ENCODE measurements at places on chromosomes 4 and X.

- H3K36me3 ChIP-seq = no peaks in the 10 kb centered on the region
- no peaks in the 10 kb centered on the region for H3K4me1 ChIP-seq
- DNase-seq = no peak
- no peak overlapping the region for H3K27ac ChIP-seq
Observed at GRCh38 chrX:152614791-152615190, 22.9 kb upstream of the GABRQ start.

GRCh38 chr4:148270630-148271029, 171.6 kb downstream of the NR3C2 start:
- no peak overlapping the region for H3K4me3 ChIP-seq
- DNase-seq = no peak
- no peaks in the 10 kb centered on the region for H3K4me1 ChIP-seq
- no peaks in the 10 kb centered on the region for H3K27me3 ChIP-seq

DNA sequence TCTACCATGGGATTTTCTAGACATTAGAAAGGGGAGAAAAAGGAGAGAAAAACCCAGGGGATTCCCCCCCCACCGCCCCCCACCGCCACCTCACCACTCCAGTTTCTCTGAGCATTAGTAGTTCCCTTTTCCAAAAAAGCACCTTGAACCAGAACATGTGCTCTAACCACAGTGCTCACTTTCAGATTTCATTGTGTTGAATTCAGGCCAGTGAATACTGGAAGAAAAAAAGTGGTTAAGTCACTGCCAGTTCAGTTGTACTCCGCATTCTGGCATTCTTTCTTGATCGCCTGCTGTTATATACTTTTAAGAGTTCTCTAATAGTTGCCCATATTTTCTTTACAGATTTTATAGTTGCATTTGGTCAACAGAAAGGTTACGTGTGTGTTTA, 40.9 kb downstream of the JADE3 start:
- H3K36me3 ChIP-seq = no peaks in the 10 kb centered on the region
- no peaks in the 10 kb centered on the region for H3K4me1 ChIP-seq
- H3K27ac ChIP-seq = no peak overlapping the region

DNA sequence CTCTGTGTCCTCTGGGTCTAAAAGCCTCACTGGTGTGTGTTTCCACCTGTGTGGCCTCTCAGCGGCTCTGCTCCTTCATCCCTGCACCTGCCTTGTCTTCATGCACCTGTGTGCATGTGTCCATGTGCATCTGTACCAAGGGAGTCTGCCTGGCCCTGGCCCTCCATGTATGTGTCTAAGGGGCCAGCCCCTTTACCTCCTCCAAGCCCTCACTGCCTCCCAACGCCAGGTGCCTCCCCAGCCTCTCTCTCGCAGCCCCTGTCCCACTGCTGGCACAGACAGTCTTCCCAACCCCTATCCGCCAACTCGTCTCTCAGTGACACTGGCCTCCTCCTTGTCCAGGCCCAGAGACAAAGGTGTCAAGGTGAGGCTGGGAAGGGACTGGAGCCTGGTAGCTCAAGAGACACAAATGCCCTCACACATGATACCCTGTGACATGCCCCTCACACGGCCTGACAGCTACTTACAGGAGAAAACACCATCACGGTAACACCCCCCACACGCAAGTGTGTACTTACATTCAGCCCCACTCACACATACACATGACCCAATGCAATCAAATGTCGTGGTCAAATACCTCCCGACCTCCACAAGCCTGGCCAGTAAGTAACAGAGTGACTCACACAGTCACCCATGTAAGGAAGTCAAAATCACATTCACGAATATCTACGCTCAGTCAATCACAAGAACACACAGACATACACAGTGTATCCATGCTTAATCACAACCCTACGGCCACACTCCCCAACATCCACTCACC, 11.4 kb downstream of the L1CAM start:
- no peak for DNase-seq
- H3K36me3 ChIP-seq = no peaks in the 10 kb centered on the region
- no peak overlapping the region for H3K27ac ChIP-seq

DNA sequence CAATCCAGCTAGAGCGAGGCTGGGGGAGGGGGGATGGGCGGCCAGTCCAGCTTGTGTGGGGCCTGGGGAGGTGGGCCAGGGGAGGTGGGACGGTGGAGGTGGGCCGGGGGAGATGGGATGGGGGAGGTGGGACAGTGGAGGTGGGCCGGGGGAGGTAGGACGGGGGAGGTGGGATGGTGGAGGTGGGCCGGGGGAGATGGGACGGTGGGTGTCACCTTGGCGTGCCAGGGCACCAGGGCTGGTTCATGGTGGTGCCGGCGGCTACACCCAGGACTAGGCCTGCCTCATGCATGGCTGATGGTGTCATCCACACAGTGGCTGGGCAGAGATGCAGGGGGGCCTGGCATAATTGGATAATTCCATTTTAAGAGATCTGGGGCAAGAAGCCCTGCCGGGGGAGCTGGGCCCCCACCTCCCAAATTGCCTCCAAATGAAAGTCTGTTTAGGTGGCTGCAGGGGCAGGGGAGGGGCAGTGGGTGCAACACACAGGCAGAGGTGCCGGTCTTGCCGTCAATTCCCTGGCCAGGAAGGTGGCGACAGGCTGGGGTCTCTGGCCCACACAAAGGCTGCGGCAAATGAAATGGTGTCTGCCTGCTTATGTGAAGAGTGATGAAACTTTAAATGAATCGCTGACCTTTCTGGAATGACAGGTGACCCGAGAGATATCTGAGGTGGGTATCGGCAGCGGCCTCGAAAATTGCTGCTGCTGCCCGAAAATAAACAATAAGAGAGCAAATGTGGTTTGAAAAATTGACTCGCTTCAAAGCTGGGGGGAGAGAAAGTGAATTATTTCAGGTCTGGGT, 82.1 kb downstream of the FAM53A start:
- H3K36me3 ChIP-seq = no peaks in the 10 kb centered on the region
- DNase-seq = no peak
- no peak overlapping the region for H3K4me3 ChIP-seq
- H3K27me3 ChIP-seq = no peaks in the 10 kb centered on the region

DNA sequence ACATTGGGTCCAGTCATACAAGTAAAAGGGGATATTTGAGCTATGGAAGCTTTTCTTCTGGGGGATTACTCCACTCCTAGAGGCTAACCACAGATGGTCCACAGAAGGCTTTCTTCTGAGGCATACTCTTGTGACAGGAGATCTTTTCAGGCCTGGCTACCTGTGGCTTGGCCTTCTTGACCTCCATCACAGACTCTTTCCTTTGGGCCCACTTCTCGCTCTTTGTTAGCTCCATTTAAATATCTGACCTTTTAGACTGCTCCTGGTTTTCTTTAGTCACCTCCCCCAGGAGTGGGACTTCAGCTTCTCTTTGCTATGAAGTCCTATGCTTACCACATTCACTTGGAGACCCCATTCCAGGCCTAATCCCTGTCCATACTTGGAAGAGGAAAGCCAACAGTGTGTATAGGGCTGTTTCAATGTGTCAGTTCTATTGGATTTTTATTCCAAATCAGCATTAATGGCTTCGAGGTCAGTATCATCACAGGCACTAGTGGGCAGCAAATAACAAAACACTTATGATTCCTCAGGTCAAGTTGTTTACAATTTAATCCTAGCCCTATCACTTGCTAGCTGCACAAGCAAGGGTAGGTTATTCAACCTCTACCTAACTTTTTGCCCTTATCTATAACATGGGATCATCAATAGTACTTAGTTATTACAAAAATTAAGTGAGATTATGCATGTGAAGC, 26.3 kb downstream of the GPC3 start:
- DNase-seq = no peak
- H3K27ac ChIP-seq = no peak overlapping the region
- no peak overlapping the region for H3K4me3 ChIP-seq
- H3K27me3 ChIP-seq = no peaks in the 10 kb centered on the region
- no peaks in the 10 kb centered on the region for H3K4me1 ChIP-seq
- no peaks in the 10 kb centered on the region for H3K36me3 ChIP-seq

GRCh38 chrX:39689376-39690104, 408.2 kb downstream of the BCOR start:
- no peak overlapping the region for H3K4me3 ChIP-seq
- no peaks in the 10 kb centered on the region for H3K27me3 ChIP-seq
- H3K36me3 ChIP-seq = no peaks in the 10 kb centered on the region
- no peak overlapping the region for H3K27ac ChIP-seq
- H3K4me1 ChIP-seq = no peaks in the 10 kb centered on the region

DNA sequence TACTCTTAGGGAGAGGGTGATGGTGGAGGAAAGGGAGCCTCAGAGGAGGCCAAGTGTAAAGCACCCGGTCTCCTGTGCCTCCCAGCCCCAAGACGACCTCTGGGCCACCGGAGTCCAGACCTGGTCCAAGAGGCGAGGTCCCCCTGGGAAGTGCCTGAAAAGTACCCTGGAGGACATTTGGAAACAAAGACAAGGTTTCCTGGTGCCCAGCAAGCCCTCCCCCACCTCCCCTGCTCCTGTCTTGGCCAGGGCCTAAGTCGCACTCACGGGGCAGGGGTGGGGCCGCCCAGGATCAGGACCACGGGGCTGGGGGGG, 532 bp upstream of the SH3BP2 start:
- H3K4me3 ChIP-seq = no peak overlapping the region
- no peak for DNase-seq
- no peaks in the 10 kb centered on the region for H3K36me3 ChIP-seq
- peaks cover 37% of the 10 kb centered on the region for H3K4me1 ChIP-seq

DNA sequence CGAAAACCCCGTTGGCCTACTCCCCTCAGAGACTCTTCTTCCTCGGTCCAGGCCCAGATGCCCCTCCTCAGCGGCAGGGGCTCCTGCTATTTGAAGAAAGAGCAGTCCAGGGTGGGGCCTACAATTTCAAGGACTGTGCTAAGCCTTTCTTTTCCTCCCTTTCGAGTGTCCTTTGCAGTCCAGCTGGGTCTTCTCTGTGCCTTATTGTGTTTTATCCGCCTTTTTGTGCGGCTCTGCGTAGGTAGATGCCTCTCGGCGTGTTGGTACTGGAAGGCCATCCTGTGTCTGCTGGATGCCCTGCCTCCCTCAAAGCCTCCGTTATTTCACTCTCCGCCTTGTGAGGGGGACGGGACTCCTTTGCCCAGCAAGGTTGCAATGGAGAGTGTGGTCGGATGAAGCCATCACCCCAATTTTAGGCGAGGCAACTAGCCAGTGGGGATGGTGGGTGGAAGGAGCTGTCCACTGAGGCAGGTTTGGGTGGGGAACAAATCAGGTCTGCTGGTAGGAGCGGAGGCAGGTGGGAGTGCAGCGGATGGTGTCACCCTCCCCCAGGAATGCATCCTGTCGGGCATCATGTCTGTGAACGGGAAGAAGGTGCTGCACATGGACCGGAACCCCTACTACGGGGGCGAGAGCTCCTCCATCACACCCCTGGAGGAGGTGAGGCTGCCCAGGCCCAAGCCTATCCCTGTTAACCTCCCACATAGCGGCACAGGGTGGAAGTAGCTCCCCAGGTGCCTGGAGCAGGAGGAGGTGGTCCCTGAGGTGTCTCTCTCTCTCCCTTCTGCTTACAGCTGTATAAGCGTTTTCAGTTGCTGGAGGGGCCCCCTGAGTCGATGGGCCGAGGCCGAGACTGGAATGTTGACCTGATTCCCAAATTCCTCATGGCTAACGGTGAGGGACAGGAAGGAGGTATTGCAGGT, 1.3 kb downstream of the GDI1 start:
- H3K36me3 ChIP-seq = no peaks in the 10 kb centered on the region
- H3K4me3 ChIP-seq = peak overlapping the region; percentile 58
- peaks cover 24% of the 10 kb centered on the region for H3K4me1 ChIP-seq
- peak overlapping the region; percentile 31 for H3K27ac ChIP-seq

DNA sequence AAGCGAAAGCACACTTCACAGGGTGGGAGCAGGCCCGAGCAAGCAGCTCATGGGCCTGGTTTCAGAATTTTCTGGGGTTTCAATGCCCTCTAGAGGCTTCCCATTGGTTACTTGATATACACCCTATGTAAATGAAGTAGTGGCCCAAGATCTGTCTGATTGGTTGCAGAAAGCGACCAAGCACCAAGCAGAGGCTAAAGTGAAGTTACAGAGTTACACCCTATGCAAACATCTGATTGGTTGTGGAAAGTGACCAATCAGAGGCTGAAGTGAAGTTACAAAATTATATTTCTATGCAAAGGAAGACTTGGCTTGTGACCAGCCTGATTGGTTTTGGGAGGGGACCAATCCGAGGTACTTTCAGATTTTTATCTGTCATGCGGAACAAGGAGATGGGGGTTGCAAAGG, 8.2 kb downstream of the FHIP1A start:
- H3K27me3 ChIP-seq = no peaks in the 10 kb centered on the region
- no peaks in the 10 kb centered on the region for H3K36me3 ChIP-seq
- no peak overlapping the region for H3K4me3 ChIP-seq

DNA sequence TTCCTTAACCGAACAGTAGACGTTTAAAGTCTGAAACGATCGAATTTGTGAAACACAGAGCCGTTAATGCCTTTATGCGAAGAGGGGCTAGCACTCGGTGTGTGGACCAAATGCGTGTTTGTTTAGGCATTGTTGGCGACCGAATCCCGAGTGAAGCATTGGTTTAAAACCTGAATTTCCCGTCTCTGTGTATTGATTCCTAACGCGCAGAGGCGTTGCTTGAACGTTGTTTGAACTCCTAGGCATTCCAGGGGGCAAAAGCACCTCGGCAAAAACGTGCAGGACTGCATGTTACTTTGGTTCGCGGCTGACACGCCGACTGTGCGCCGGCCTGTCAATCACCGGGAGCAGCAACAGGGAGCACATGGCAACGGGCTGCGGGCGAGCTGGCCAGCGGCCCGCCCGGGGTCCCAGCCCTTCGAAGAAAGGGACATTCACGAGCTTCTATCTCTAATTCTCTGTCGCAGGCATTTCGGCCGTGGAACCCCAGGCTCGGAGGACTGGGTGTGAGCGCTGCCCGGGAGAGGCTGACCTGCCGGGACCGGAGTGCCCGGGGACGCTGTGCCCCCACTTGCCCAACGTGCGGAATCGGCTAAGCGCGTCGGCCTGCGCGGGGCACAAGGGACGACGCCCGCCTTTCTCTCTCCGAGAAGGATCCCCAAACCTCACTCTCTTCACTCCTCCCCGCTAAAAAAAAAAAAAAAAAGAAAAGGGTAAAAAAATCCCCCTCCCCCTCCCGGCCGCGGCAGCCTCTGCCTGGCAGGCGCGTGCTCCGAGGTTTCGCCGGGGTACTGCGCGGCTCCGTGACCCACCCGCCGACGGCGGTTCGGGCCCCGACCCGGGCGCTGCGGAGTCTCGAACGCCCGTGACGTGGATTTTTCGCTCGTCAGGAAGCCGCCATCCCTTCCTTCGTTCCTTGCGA, 810 bp downstream of the SPRY1 start:
- peak; percentile 36 for DNase-seq
- peak overlapping the region; percentile 75 for H3K4me3 ChIP-seq
- no peaks in the 10 kb centered on the region for H3K36me3 ChIP-seq
- peaks cover 15% of the 10 kb centered on the region for H3K4me1 ChIP-seq

DNA sequence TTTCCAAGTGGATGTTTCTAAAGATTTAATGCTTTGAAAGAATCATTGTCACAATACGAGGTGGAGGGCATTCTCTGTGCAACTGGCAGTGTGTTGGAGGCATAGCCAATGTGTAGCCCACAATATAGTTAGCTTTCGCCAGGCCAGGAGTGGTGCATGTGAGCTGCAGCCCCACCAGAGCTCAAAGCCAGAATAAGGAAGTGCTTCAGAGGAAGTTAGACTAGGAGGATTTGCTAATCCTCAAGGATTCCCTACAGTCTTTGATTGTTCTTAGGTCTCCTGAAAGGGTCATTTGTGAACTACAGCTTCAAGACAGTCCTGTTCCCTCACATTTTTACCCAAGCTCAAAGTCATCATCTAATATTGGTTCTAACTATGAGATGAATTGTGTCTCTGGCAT, 16.4 kb downstream of the TRPC5OS start:
- no peak for DNase-seq
- no peaks in the 10 kb centered on the region for H3K4me1 ChIP-seq
- no peak overlapping the region for H3K27ac ChIP-seq
- no peak overlapping the region for H3K4me3 ChIP-seq
- H3K36me3 ChIP-seq = no peaks in the 10 kb centered on the region

GRCh38 chr4:139763205-139763604, 97.6 kb downstream of the MGST2 start:
- no peak overlapping the region for H3K4me3 ChIP-seq
- H3K27me3 ChIP-seq = no peaks in the 10 kb centered on the region
